ENCODE measurements at places on chromosomes 5 and 9. TPM values are rescaled to one million over a fixed set of nuclear protein-coding genes. Genes with fewer than 3 reads are reported as not detected.
A peak's percentile ranks its signal among the peaks of the same experiment; 100 is the strongest.

Gene PDE4D
- total RNA-seq = 85.8 TPM

Gene EGFLAM
- 2.1 TPM for total RNA-seq

Gene UBE2B
- 94.6 TPM for total RNA-seq

Gene CCDC183
- 4.0 TPM for total RNA-seq

Gene ACTBL2
- not detected for total RNA-seq

Gene SLCO4C1
- 36.9 TPM for total RNA-seq

Gene PCDHB4
- total RNA-seq = 3.0 TPM

- no peaks in the 10 kb centered on the region for H3K36me3 ChIP-seq
- no peak overlapping the region for H3K27ac ChIP-seq
- no peak for DNase-seq
- H3K4me3 ChIP-seq = no peak overlapping the region
- no peaks in the 10 kb centered on the region for H3K4me1 ChIP-seq
- no peaks in the 10 kb centered on the region for H3K27me3 ChIP-seq
Observed at GRCh38 chr5:107593009-107593408, 77.7 kb downstream of the EFNA5 start.

GRCh38 chr5:102411-103043, 10.6 kb downstream of the PLEKHG4B start:
- no peaks in the 10 kb centered on the region for H3K36me3 ChIP-seq
- H3K4me3 ChIP-seq = no peak overlapping the region
- no peak overlapping the region for H3K27ac ChIP-seq
- peaks cover 7% of the 10 kb centered on the region for H3K27me3 ChIP-seq
- no peak for DNase-seq
- H3K4me1 ChIP-seq = no peaks in the 10 kb centered on the region

GRCh38 chr5:57280853-57281252, 107.0 kb downstream of the GPBP1 start:
- H3K27ac ChIP-seq = no peak overlapping the region
- no peak for DNase-seq
- no peaks in the 10 kb centered on the region for H3K27me3 ChIP-seq

DNA sequence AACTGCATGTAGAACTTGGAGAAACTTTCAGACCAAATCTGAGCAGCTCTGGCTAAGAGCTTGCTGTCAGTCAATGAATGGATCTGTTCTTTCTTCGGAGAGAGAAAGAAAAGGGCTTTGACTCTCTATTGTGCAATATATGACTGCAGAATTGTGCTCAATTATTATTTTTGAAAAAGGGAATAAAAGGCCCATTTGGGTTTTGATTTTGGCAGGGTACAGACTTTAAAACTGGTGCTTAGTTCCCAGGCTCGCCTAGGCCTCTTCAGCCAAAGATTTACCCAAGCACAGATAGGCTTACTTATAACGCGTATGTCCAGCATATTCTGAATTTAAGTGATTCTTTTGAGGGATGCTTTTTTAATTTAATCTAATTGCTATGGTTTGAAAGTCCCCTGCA, 59.3 kb downstream of the RETREG1 start:
- no peak overlapping the region for H3K27ac ChIP-seq
- no peaks in the 10 kb centered on the region for H3K36me3 ChIP-seq
- H3K27me3 ChIP-seq = no peaks in the 10 kb centered on the region
- DNase-seq = no peak
- H3K4me1 ChIP-seq = no peaks in the 10 kb centered on the region

DNA sequence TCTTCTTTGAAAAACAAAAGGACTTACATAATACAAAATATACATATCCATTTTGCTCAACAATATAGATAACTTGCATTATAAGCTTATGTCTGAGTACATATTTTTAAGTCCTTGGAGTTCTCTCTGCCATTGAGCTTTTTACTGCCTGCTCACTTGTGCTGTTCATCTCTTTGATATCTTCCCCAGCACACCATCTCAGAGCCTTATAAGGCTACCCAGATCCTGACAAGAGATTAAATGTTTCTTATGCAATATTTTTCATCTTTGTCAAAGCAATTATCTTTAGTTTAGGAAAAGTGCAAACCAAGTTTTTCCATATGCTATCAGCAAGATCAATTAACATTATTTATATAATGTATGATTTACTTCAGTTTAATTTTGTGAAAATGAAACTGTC, 60.7 kb upstream of the ITGA1 start:
- no peaks in the 10 kb centered on the region for H3K27me3 ChIP-seq
- H3K36me3 ChIP-seq = no peaks in the 10 kb centered on the region
- no peak overlapping the region for H3K4me3 ChIP-seq
- peak overlapping the region; percentile 45 for H3K27ac ChIP-seq

DNA sequence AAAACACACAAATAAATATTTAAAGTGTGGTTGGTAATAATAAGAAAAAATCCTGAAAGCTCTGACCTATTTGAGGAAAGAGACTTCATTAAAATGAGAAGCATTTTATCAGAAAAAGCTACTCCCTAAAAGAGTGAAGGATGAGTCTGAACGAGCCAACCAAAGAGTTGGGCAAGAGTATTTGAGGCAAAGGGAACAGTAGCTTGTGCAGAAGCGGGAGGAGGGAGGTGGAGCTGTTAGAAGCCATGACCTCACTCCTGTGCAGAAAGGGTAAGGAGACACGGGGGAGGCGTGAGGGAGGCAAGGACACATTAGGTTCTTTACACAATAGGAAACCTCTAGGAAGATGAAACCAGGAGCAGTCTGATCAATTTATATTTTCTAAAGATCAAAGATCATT, 29.4 kb downstream of the SH3RF2 start:
- H3K36me3 ChIP-seq = no peaks in the 10 kb centered on the region
- H3K27me3 ChIP-seq = no peaks in the 10 kb centered on the region
- no peaks in the 10 kb centered on the region for H3K4me1 ChIP-seq

DNA sequence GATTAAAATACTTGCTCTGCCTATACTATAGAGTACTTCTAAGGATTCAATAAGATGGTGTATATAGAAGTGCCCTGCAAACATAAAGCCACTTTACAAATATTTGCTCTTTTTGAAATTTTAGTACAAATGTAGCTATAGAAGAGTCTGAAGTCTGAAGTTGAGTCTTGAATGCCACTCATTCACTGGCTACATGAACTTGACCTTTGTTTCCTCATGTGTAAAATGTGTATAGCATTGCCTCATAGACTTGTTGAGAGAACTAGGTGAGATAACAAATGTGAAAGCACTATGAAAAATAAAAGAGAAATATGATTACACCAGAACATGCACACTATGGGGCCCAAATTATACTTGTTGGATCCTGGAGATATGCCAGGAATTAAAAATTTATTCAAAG, 244.7 kb downstream of the SEC61B start:
- no peak overlapping the region for H3K27ac ChIP-seq
- peaks cover 4% of the 10 kb centered on the region for H3K4me1 ChIP-seq
- no peak for DNase-seq
- no peak overlapping the region for H3K4me3 ChIP-seq

DNA sequence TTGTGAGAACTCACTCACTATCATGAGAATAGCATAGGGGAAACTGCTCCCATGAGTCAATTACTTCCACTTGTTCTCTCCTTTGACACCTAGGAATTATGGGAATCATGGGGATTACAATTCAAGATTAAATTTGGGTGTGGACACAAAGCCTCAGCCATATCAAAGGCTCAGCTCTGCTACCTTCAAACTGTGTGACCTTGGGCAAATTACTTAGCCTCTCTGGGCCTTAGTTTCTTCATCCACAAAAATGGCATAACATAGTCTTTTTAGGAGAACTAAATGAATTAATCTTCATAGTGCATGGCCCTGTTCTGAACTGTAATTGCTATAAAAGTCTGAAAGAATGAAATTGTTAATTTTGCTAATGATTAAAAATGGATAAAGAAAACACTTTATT, 18.3 kb upstream of the CARTPT start:
- no peaks in the 10 kb centered on the region for H3K4me1 ChIP-seq
- H3K27me3 ChIP-seq = no peaks in the 10 kb centered on the region
- H3K27ac ChIP-seq = no peak overlapping the region
- no peak overlapping the region for H3K4me3 ChIP-seq

DNA sequence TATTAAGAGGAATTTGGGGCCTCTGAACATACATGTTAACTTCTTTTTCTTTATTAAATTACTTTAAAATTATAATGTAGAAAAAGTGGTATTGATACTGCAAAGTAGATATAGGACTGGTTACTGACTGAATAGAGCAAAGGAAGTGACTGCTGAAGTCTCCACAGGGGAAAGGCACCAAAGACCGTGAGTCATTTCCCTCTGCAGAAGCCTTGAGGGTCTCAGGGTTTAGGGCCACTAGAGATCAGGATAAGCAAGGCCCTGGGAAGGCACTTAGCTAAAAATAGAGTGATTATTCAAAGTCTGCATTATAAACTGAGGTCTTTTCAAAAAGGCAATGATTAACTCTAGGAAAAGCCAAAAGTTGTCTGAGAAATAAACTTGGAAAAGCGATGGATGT, 44.7 kb upstream of the ITGA1 start:
- no peak overlapping the region for H3K4me3 ChIP-seq
- no peak for DNase-seq
- no peaks in the 10 kb centered on the region for H3K36me3 ChIP-seq
- peaks cover 19% of the 10 kb centered on the region for H3K4me1 ChIP-seq
- H3K27me3 ChIP-seq = no peaks in the 10 kb centered on the region

DNA sequence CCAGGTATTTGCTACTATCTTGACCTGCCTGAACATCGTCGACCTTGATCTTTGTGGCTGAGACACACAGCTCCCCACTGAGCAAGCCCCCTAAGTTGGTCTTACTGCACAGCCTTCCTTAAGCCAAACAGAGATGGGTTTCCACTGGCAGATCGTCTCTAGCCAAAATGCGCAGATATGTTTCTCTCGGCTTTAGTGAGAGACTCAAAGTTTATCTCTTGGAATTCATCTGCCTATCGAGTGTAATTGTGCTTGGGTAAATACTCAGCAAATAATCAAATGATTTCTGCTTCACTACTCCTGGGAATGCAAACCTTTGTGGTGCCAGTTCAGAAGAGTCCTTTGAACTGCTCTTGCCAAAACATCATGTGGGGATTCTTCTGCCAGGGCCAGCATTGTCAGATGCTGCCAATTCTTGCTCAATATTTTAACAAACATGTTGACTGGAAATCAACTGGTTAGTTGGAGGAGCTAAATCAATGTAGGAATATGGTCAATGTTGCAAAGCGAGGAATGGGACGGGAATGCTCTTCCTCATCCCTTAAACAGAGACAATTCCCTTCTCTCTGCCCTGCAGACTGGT, 141.2 kb upstream of the SLC28A3 start:
- no peak overlapping the region for H3K27ac ChIP-seq
- H3K36me3 ChIP-seq = no peaks in the 10 kb centered on the region
- H3K4me1 ChIP-seq = no peaks in the 10 kb centered on the region
- H3K27me3 ChIP-seq = no peaks in the 10 kb centered on the region
- no peak overlapping the region for H3K4me3 ChIP-seq

DNA sequence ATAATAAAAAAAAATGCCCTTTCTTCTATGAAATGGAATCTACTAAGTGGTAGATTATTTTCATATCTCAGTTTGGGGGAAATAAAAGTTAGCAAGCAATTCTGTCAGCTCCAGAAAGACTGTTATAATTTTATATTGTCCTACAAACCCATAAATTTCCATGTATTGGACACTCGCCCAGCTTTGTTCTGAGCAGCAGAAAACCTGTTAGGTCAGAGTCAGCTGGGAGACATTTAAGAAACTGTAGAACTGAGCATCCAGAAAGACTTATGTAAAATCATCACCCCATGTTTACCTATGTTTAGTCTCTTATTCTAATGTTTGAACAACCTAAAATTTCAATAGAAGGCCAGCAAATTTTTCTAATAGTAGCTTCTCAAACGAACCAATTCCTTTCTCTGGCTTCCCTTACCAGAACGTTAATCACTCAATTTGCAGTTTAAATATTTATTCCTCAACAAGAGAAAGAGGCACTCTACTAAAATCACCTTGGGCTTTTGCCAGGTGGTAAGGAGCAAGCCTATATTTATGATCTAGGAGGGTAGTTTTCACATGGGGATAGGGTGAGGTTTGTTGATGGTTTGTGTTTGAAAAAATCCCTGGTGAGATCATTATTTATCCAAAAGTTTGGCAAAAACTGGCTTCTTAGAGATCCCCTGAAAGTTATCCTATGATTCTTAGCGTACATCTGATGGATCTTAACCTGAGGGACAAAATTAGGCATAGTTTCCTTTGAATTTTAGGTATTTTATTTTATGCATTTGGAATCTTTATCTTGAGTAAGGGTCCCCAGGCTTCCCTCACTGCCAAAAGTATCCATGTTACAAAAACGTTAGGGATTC, 34.4 kb downstream of the MACROH2A1 start:
- no peak overlapping the region for H3K4me3 ChIP-seq
- H3K27ac ChIP-seq = no peak overlapping the region
- no peaks in the 10 kb centered on the region for H3K27me3 ChIP-seq
- no peaks in the 10 kb centered on the region for H3K4me1 ChIP-seq
- H3K36me3 ChIP-seq = peaks cover 86% of the 10 kb centered on the region
- no peak for DNase-seq

- peaks cover 54% of the 10 kb centered on the region for H3K4me1 ChIP-seq
- no peak overlapping the region for H3K4me3 ChIP-seq
- H3K27ac ChIP-seq = peak overlapping the region; percentile 17
- no peaks in the 10 kb centered on the region for H3K27me3 ChIP-seq
- no peak for DNase-seq
Observed at GRCh38 chr5:140246378-140247122, 56.4 kb downstream of the PFDN1 start.

- no peak for DNase-seq
- peaks cover 4% of the 10 kb centered on the region for H3K4me1 ChIP-seq
- H3K27me3 ChIP-seq = no peaks in the 10 kb centered on the region
- H3K4me3 ChIP-seq = no peak overlapping the region
- no peak overlapping the region for H3K27ac ChIP-seq
Observed at GRCh38 chr5:158801268-158801667, 298.4 kb downstream of the EBF1 start.

- no peak overlapping the region for H3K4me3 ChIP-seq
- DNase-seq = no peak
- H3K36me3 ChIP-seq = no peaks in the 10 kb centered on the region
- H3K27me3 ChIP-seq = no peaks in the 10 kb centered on the region
Observed at GRCh38 chr5:113128082-113128481, 151.5 kb downstream of the DCP2 start.

DNA sequence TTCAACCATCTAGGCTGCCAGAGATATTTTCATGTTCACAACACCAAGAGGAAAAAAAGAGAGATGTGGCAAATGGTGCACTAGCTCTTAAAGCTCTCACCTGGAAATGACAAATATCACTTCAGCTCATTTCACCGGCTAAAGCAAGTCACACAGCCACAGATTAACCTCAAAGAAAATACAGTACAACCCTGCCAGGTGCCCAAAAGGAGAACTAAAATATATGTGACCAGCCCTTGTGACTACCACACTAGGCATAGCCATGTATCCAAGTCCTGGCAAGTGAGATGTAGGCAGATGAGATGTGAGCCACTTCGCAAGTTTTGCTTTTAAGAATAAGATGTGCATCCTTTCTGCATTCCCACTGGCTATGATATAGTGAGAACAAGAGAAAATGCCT, 41.4 kb downstream of the AGTPBP1 start:
- no peak for DNase-seq
- no peak overlapping the region for H3K27ac ChIP-seq
- no peak overlapping the region for H3K4me3 ChIP-seq
- H3K36me3 ChIP-seq = no peaks in the 10 kb centered on the region
- H3K27me3 ChIP-seq = no peaks in the 10 kb centered on the region

- peaks cover 6% of the 10 kb centered on the region for H3K27me3 ChIP-seq
- peak; percentile 84 for DNase-seq
- no peaks in the 10 kb centered on the region for H3K36me3 ChIP-seq
- H3K4me1 ChIP-seq = peaks cover 7% of the 10 kb centered on the region
- peak within 1 kb of the TSS; percentile 63 for H3K4me3 ChIP-seq
Observed at GRCh38 chr5:149271716-149272563, at the start of gene AFAP1L1. Gene AFAP1L1, plus strand, starts transcription at chr5:149271859. Its CDS starts 110 bp downstream, at chr5:149271969.
